ENCODE measurements at places on chromosomes 2 and 18. TPM values are rescaled to one million over a fixed set of nuclear protein-coding genes. Genes with fewer than 3 reads are reported as not detected.

The TNP1 gene
- not detected for total RNA-seq

The RETREG2 gene
- total RNA-seq = 86.5 TPM

The TRIB2 gene
- 0.19 TPM for total RNA-seq

The FARP2 gene
- total RNA-seq = 30.9 TPM

The CPS1 gene
- total RNA-seq = 8.6 TPM

The TMEFF2 gene
- total RNA-seq = 0.29 TPM

The SLC14A1 gene
- not detected for total RNA-seq

The NGEF gene
- 16.8 TPM for total RNA-seq

The ZNF385B gene
- total RNA-seq = 0.20 TPM

The ADGRF3 gene
- total RNA-seq = 0.07 TPM

The MFSD2B gene
- total RNA-seq = 0.15 TPM

The CD8B2 gene
- not detected for total RNA-seq

The NFATC1 gene
- 6.0 TPM for total RNA-seq

The ZNF804A gene
- not detected for total RNA-seq

The ASPRV1 gene
- 0.17 TPM for total RNA-seq

The PMAIP1 gene
- 11.9 TPM for total RNA-seq

The ACOXL gene
- not detected for total RNA-seq

The POTEJ gene
- not detected for total RNA-seq
